Tibial artery (tissue), 4 donors: ENCODE measurements at places on chromosomes 2 and 18.

DNA sequence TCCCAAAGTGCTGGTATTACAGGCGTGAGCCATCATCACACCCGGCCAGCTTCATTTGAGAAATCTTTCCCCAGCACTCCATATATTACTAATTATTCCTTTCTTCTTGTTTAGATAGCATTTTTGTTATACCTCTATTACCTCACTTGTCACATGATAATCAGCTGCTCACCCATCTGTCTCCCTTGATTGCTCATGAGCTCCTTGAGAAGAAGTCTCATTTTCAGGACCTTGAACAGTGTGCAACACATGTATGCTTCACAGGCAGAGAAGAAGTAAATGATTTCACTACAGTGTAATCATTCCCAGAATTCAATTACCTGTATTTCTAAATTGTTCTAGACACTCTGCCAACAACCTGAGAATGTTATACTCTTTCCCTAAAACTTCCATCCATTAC lies 6.2 kb downstream of the PAIP2B start:
- DNase-seq: no peak

DNA sequence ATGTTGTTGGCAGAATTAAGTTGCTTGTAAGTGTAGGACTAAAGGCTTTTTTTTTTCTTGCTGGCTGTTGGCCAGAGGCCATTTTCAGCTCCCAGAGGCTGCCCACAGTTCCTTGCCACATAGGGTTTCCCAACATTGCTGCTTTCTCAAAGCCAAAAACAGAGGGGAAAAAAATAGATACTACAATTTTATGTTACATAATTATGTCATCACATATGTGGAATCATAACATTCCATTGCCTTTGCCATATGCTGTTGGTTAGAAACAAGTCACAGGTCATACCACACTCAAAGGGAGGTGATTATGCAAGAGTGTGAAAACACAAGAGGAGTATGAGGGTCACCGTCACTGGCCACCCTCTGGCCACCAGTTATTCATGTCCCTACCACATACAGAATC lies 154.5 kb downstream of the RTN4 start:
- no peak for DNase-seq

- DNase-seq: no peak
Measured at GRCh38 chr2:8885449-8886201, 48.2 kb upstream of the KIDINS220 start.

GRCh38 chr18:4284528-4284927 lies 170.6 kb downstream of the DLGAP1 start:
- no peak for DNase-seq

- peak; percentile 24 for DNase-seq
Measured at GRCh38 chr18:34990597-34990996, 50.6 kb upstream of the MAPRE2 start.

GRCh38 chr18:74290794-74291471 lies 830 bp downstream of the CYB5A start:
- DNase-seq: no peak

DNA sequence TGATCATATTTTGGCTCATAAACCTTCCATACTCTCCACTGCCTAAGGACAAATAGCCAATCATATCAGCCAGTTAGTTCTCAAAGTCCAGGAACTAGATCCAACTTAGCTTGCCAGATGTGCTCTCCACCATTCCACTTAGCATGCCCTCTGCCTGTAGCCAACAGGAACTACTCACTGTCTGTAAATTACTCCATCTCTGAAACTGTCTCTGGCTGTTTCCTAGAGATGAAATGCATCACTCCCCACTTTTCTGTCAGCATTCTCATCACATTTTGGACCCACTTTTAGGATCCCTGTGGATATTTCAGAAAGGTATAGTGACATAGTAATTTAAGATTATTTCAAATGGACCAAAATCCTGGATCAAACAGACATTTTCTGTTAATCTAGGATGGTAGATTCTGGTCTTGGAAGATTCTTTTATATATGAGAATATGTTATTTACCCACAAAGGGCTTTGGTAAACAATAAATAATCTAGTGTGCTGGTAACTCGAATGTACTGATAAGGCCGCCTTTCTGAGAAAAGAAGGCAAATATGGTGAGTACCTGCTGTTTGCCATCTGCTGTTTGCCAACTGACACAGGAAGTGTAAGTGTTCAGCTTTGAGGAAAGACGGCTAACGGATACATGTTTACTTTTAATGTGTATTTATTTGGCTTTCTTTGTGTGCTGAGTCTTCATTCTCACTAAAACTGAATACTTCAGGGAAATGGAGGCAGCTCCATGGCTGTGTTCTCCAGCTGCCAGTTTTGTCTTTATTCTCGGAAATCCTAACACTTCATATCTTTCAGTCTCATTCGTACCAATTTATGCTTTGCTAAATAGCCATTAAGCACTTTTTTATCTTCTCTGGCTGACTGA lies 79.5 kb downstream of the EVA1A start:
- no peak for DNase-seq

GRCh38 chr2:33412920-33413319 lies 63.5 kb upstream of the RASGRP3 start:
- no peak for DNase-seq

- no peak for DNase-seq
Measured at GRCh38 chr2:130393318-130393910, 37.6 kb downstream of the PTPN18 start.
